ENCODE measurements at places on chromosomes 13 and 19. TPM values are rescaled to one million over a fixed set of nuclear protein-coding genes. Genes with fewer than 3 reads are reported as not detected.

TBCB gene
- polyA plus RNA-seq: 194 TPM

ACP5 gene
- polyA plus RNA-seq: 36.0 TPM

SMAD9 gene
- polyA plus RNA-seq: 0.29 TPM

ZNF682 gene
- not detected for polyA plus RNA-seq

C13orf42 gene
- not detected for polyA plus RNA-seq

ELSPBP1 gene
- polyA plus RNA-seq: not detected

GRWD1 gene
- 103 TPM for polyA plus RNA-seq
